ENCODE measurements at places on chromosomes 7 and 10.

DNA sequence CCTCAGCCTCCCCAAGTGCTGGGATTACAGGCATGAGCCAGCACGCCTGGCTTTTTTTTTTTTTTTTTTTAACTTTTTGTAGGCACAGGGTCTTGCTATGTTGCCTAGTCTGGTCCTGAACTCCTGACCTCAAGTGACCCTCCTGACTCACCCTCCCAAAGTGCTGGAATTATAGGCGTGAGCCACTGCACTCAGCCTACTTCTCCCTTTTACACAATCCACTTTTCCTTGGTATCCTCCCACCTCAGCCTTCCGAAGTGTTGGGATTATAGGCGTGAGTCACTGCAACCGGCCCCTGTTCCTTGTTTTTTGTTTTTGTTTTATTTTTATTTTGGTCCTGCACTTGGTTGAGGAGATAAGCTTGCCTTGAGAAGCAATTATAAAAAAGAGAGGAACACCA is 75.9 kb upstream of the KMT2C start:
- no peak for DNase-seq

DNA sequence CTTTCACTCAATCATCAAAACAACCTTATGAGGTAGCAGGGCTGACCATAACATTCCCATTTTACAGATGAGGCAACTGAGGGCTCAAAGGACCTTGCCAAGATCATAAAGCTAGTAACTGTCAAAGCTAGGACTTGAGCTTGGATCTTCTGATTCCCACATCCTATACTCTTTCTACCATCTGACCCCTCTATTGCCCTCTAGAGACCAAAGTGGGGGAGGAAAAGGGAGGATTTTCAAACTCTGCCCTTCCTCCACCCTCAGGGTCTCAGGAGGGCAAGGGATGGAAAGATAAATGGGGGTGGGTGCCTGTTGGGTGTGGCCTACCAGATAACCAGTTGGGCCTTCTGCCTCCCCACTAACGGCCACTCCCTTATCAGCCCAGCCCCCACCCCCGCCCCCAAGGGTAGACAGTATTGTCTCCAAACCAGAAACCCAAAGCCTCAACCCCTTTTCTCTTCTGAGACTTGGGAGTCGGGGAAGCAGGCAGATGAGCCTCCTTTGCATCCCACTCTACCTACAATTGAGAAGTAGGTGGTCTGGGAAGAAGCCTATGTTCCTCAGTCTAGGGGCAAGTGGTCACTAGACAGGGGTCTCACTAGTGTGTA is 7.9 kb downstream of the LDB1 start:
- DNase-seq: no peak

GRCh38 chr7:85175217-85175616 is 11.6 kb downstream of the SEMA3D start:
- DNase-seq: no peak

DNA sequence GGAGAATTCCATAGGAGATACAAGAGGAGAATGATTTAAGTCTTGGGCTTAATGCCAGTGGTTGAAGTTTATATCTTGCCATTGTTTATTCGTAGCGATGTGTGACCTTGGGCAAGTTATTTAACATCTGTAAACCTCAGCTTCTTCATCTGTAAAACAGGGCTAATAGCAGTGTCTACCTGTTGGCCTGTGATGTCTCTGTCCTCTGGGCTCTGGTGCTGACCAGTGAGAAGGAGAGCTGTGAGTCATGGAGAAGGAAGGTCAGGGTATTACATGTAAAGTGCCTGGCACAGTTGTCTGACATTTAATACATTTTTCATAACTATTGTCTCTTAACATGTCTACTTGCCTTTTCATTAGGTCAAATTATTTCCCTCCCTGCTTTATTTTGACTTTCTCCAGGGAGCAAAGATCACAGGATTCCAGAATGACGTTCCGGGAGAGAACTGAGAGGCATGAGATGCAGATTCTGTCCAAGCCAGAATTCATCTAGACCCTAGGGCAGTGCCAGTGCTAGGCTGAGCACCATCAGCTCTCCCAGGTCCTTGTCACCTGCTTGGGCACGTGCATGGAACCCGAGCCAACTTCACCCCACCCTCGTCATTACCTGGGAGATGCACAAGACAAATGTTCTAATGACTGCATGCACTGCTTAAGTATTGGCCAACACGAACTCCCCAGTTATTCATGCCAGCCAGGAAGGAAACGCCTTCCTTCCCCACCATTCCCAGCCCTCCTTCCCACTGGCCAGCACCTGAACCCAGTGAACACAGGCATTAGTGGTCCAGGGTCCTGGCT is 187.9 kb downstream of the DPY19L1 start:
- no peak for DNase-seq

DNA sequence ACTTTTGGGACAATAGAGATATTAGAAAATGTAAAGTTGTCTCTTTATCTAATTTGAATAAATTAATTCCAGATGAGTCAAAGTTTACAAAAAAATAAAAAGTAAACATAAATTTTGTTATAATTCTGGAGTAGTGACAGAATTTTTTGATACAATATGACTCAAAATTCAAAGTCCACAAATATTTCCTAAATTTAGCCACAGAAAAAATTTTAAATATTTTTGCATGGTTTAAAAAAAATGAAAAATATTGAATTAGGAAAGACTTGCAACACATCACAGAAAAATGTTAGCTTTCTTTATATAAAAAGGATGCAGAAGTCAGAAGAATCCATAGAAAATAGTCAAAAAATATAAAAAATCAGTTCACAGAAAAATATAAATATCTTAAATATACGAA is 117.7 kb downstream of the ARHGAP21 start:
- DNase-seq: no peak

GRCh38 chr7:27198871-27199801 is 755 bp downstream of the HOXA13 start:
- no peak for DNase-seq

GRCh38 chr10:93379731-93380575 is 102.2 kb downstream of the MYOF start:
- DNase-seq: no peak

- DNase-seq: no peak
Measured at GRCh38 chr7:156492170-156492569, 148.4 kb upstream of the RNF32 start.

GRCh38 chr7:51326656-51327286 is 10.2 kb upstream of the COBL start:
- DNase-seq: no peak

DNA sequence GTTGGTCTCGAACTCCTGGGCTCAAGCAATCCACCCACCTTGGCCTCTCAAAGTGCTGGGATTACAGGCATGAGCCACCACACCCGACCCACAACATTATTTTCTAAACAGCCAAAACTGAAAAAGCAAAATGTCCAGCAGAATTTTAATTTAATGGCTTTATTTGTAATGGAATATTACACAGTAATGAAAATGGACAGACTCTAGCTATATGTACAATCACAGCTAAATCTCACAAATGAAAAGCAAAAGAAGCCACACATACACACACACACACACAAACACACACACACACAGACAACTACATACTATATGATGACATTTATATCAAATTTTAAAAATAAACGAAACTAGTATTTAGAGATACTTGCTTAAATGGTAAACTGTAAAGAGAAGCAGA is 18.7 kb downstream of the ARHGAP19 start:
- no peak for DNase-seq

- DNase-seq: peak; percentile 81
Measured at GRCh38 chr10:34528320-34528719, 286.8 kb downstream of the PARD3 start.

DNA sequence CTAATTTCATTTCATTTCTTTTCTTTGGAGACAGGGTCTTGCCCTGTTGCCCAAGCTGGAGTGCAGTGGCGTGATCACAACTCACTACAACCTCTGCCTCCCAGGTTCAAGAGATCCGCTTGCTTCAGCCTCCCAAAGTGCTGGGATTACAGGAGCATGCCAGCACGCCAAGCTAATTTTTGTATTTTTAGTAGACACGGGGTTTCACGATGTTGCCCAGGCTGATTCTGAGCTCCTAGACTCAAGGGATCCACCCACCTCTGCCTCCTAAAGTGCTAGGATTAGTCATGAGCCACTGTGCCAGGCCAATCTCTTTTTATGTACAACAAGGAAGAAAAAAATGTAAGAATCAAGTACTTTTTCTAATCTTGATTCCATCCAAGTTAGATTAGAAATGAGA is 10.7 kb upstream of the KMT2E start:
- no peak for DNase-seq

GRCh38 chr10:54282012-54282411 is 519.0 kb downstream of the PCDH15 start:
- no peak for DNase-seq

DNA sequence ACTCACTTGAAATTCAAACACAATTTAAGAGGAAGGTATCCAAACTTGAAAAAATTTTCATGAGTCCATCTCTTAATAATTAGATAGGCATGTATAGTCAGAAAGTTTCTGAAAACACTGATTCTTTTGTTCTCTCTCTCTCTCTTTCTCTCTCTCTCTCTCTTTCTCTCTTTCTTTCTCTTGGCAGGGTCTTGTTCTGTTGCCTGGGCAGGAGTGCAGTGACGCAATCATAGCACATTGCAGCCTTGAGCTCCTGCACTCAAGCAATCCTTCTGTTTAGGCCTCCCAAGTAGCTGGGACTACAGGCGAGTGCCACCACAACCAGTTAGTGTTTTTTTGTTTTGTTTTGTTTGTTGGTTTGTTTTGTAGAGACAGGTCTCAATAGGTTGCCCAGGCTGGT is 59.3 kb downstream of the PRTFDC1 start:
- DNase-seq: no peak

GRCh38 chr7:116779931-116780330 is 82.5 kb upstream of the CAPZA2 start:
- DNase-seq: no peak

- DNase-seq: no peak
Measured at GRCh38 chr7:75688200-75689136, 50.3 kb downstream of the HIP1 start.

DNA sequence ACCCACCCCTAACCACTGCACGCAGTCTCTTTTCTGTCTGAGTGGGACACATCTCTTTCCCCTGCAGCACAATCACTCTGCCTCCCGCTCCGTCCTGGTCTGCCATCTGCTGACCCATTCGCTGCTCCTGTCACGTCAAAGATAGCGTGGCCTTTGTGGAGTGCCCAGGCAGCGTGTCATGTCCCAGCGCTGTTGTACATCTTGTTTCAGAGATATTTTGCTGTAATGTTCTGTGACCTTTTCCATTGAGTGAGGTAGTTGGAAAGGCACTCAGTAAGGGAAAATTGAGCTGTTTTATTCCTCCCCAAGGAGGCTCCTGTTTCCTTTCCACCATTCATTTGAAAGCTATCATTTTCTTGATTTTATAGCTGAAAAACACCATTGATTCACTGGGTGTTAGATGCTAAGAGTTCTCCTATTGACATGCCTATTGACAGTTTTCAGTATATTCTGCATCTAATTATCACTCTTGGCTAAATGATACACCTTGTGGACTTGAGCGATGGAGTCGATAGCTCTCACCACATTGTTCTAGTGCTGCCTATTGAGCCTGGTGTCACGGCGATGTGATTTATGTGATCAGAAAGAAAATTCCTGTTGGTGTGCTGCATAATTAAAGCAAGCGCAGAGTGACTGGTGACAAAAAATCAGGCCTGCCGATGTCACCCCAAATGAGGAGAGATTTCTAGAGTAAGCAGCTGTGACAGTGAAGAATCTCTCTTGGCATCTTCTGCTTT is 372.6 kb downstream of the LRMDA start:
- DNase-seq: no peak

GRCh38 chr10:60525716-60526585 is 136.3 kb upstream of the ANK3 start:
- DNase-seq: no peak

- DNase-seq: peak; percentile 81
Measured at GRCh38 chr10:30736685-30737232, 107.2 kb upstream of the LYZL2 start.

GRCh38 chr7:91468256-91468655 is 204.0 kb downstream of the FZD1 start:
- DNase-seq: no peak

DNA sequence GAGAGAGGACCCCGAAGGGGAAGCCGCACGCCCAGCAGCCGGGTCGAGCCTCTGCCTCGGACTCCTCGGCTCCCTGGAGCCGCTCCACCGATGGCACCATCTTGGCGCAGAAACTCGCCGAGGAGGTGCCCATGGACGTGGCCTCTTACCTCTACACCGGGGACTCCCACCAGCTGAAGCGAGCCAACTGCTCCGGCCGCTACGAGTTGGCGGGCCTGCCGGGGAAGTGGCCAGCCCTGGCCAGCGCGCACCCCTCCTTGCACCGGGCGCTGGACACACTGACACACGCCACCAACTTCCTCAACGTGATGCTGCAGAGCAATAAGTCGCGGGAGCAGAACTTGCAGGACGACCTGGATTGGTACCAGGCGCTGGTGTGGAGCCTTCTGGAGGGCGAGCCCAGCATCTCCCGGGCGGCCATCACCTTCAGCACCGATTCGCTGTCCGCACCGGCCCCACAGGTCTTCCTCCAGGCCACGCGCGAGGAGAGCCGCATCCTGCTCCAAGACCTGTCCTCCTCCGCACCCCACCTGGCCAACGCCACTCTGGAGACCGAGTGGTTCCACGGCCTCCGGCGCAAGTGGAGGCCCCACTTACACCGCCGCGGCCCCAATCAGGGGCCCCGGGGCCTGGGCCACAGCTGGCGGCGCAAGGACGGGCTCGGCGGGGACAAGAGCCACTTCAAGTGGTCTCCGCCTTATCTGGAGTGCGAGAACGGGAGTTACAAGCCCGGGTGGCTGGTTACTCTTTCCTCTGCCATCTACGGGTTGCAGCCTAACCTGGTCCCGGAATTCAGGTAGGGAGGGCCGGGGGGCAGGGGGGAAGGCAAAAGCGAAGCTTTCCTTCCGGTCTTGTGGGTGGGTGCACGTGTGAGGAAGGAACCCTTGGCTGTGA is 973 bp downstream of the GPR158 start:
- no peak for DNase-seq

DNA sequence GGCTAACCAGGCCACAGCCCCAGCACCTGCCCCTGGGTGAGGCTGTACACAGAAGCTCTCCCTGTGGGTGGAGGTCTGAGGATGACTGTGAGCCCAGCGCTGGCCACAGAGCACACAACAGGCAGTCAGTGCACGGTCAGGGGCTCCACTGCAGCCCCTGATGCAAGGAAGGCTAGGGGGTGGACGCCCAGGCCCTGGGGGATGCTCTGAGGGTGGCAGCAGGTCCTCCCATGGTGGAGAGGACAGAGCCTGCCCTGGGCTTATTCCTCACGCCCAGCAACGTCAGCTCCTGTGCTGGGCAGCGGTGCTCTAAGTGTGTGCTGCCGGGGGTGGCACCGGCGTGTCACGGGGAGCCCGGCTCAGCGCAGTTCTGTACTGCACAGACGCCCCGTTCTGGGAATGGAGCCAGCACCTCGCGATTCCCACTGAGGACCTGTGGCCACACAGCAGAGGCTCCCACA is 223.2 kb downstream of the MAD1L1 start:
- no peak for DNase-seq

- no peak for DNase-seq
Measured at GRCh38 chr10:34504534-34504933, 310.6 kb downstream of the PARD3 start.

DNA sequence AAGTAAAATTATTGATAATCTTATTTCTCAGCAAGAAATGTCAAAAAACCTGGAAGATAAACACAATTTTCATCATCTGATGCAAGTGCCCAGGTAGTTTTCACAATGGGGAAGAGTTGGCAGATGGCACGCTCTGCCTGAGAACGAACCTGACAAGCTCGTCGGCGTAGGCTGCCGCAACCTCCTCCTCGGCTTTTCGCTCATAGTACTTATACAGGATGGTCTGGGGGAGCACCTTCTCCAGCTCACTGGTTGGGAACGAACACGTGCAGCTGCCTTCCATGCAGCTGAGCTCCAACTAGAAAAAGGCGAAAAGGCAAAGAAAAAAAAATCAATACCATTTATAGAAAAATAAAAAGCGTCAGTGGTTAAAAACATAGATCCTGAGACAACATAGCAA is 68.9 kb downstream of the RNF216 start:
- no peak for DNase-seq

GRCh38 chr10:24383681-24384106 is 174.8 kb downstream of the KIAA1217 start:
- peak; percentile 56 for DNase-seq
